ENCODE measurements at places on chromosomes 12 and 14. TPM values are rescaled to one million over a fixed set of nuclear protein-coding genes. Genes with fewer than 3 reads are reported as not detected.

Gene TSPAN19
- not detected for total RNA-seq

GRCh38 chr12:113328368-113328889 is 6.5 kb downstream of the SLC8B1 start:
- H3K36me3 ChIP-seq: peaks cover 42% of the 10 kb centered on the region
- H3K4me1 ChIP-seq: peaks cover 53% of the 10 kb centered on the region
- no peak overlapping the region for H3K4me3 ChIP-seq

Gene RPS6KL1
- total RNA-seq: 6.8 TPM

DNA sequence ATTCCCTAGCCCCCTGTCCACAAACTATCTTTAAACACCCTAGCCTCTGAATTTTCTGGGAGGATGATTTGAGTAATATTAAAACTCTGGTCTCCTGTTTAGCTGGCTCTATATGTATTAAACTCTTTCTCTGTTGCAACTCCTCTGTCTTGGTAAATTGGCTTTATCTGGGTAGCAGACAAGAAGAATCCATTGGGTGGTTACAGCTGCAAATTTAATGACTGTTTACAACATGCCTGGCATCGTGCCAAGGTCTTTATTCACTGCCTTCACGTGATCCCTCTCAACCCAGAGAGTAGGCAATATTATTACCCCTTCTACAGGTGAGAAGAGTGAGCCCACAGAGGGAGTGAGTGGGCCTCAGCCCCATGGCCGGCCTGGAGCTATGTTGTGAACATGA is 77.8 kb upstream of the MYL2 start:
- H3K4me3 ChIP-seq: no peak overlapping the region
- H3K36me3 ChIP-seq: peaks cover 2% of the 10 kb centered on the region
- H3K4me1 ChIP-seq: no peaks in the 10 kb centered on the region
- no peak for DNase-seq
- no peak overlapping the region for H3K27ac ChIP-seq

DNA sequence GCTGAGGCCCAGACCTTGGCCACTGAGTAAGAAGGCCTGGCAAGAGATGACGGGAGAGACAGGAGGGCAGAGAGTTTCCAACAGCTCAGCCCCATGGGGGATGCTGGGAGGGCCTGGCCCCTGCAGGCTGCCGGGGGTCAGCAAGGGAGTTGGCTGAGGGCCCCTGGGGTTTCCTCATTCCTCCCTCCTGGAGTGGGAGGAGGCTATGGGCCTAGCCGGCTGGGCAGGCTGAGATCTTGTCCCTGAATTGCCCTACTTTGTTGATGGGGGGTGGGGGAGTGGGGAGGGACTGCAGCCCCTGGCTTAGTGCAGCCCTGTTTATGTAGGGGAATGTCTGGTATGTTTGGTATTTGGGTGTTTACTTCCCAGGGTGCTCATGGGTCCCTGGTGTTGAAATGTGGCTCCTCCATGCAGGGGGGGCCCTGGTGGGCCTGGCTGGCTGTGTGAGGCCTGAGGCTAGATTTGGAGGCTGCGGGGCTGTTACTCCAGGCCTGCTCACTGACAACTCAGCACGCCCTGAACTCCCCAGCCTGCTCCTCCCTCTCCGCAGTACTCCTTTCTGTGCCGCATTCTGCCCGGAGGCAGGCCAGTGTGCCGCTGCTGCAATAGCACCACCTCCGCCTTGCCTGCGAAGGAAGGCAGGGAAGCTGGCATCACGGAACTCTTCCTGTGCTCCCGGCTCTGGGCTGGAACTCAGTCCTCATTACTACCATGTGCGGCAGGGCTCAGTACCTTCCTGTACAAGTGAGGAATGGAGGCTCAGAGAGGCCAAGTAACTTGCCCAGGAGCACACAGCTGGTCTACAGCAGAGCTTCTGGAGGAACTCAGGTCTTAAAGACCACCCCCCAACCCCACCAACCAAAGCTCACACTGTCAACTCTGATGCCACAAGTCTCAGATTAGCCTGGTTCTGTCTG is 25.3 kb downstream of the JDP2 start:
- H3K27me3 ChIP-seq: no peaks in the 10 kb centered on the region
- no peak overlapping the region for H3K4me3 ChIP-seq
- no peak for DNase-seq
- peaks cover 2% of the 10 kb centered on the region for H3K4me1 ChIP-seq
- H3K27ac ChIP-seq: no peak overlapping the region

Gene TTC7B
- 6.5 TPM for total RNA-seq
